Fibroblast of skin of scalp (primary cell): ENCODE measurements at places on chromosomes 11 and 22.

DNA sequence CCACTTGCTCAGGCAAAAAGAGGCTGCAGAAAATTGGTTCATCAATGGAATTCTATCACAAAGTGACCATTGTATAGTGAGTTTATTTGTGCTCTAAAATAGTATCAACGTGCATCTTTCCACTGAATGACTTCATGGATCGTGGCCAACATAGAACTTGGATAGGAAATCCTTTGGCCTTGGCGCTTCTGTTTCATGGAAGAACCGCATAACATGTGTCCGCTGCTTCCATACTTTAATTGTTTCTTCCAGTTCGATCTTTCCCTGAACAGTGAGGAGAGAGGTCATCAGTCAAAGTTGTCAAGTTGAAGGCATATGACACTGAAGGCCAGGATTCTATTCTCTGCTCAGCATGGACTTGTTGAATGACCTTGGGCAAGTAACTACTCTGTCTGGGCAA lies 4.5 kb downstream of the NDUFA6 start:
- no peak for DNase-seq

GRCh38 chr11:71282581-71283351 lies 30.4 kb upstream of the SHANK2 start:
- DNase-seq = no peak

DNA sequence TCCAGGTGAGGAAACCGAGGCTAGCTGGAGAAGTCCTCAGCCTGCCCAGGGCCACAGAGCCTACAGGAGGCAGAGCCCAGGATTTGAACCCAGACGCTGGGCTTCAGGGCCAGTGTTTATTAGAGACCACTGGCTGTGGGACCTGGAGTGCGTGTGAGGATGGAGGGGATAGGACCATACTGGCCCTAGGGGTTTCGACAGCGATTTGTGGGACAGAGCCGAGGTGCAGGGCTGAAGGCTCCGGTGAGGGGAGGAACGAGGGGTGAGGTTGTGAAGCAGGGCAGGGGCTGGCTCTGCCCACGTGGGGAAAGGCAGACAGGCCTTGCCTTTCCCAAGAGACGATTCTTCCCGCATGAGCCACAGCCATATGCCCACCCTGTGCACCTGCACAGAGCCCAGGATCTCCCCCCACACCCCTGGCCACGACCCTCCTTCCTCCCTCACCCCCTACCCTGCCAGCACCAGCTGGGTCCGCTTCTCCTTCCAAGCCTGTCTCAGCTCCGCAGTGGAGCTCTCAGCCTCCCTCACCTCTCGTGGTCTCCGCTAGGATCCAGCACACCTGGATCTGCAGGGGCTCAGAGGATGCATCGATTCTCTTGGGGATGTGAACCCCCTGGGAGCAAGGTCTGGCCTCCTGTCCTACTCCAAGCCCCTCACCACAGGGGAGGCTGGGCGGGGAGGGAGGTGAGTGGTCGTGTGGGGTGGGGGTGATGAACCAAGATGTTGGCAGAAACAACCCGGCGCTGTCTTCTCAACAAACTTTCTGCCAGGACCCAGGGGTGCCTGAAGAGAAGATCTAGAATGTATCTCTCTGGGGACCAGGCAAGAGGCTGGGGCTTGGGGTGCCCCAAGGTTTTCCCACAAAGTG lies 58.4 kb downstream of the RTL6 start:
- no peak for DNase-seq

DNA sequence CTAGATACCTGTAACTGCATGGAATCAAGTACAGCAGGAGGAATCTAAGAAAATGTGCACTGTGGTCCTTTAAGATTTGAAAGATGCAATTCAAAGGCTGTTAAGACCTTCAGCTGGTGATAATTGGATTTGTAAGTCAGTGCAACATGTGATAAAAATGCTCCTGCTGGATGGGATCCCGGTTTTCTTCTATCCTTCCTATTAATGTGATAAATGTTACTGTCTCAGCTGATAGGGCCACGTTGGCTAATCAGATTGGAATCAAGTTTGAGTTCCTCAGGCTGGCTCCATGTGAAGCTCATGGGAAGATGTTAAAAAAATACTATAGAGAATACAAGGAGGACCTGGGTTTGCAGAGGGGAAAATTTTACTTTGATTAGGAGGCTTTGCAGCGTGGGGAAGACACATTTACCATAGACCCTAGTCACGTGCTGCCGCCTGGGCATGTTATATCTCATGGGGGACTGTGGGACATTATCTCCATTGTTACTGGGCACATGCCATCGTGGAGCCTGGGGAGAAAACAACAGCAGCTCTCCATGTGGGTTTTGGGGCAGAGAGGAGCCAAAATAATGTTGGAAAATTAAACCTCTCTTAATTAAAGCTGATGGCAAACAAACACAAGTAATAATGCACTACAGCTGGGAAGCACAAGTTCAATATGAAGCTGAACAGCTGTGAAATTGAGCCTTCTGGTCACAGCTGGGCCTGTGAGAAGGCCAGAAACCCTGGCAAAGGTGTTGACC lies 652.5 kb downstream of the NTM start:
- DNase-seq = peak; percentile 69

DNA sequence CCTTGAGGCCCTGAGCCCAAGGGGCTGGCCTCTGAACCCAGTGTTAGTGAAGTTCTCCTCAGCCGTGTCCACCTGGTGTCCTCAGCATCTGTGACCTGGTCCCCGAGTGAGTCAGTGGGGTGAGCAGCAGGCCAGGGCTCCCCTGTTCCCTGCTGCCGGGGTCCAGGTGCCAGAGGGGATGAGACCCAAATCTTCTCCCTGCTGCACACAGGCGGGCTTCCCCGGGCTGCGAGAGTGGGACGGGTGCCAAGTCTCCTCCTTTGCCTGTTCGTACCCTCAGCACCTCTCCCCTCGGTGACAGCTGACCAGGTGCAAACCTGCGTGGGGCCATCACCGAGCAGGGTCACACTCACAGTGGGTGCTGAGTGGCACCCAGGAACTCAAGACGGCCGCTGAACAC lies 514.5 kb downstream of the TBC1D22A start:
- no peak for DNase-seq

DNA sequence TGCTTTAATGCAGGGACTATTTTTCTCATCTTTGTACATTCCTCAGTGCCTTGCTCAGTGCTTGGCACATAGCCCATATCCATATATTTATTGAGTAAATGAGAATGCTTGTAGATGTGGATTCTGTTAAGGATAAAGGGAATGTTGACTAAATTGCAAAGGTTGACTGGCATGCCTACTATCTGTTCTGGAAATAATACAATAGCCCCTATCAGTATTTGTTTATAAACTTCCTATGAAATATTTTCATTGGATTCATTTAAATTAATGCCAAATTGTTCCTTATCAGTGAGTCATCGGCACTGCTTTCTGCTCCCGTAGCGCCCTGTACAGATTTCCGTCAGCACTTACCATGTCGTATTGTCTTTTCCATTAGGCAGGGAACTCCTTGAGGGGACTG lies 8.0 kb downstream of the RNF121 start:
- peak; percentile 46 for DNase-seq

DNA sequence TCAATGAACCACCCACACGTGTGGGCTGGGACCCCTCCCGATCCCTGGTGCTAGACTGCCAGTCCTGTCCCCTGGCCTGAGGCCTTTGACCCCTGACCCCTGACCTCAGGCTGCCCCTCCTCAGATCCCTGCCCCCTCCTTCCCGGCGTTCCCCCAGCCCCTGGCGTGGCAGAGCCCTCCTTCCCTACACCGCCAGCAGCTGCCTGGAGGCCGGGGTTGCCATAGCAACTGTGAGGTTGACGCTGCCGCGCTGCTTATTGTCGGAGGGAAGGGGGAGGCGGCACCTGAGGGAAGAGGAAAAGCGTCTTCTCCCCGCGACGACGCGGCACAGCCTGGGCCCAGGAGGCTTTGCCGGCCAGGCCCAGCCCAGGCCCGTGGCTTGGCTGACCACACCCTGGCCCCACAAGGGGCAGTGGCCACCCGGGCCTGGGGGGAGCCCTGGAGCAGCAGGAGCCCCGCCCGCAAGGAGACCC lies 32.6 kb downstream of the SHANK3 start:
- DNase-seq = peak; percentile 50

- DNase-seq = peak; percentile 44
Observed at GRCh38 chr11:2096919-2097301, 42.3 kb downstream of the IGF2 start.

DNA sequence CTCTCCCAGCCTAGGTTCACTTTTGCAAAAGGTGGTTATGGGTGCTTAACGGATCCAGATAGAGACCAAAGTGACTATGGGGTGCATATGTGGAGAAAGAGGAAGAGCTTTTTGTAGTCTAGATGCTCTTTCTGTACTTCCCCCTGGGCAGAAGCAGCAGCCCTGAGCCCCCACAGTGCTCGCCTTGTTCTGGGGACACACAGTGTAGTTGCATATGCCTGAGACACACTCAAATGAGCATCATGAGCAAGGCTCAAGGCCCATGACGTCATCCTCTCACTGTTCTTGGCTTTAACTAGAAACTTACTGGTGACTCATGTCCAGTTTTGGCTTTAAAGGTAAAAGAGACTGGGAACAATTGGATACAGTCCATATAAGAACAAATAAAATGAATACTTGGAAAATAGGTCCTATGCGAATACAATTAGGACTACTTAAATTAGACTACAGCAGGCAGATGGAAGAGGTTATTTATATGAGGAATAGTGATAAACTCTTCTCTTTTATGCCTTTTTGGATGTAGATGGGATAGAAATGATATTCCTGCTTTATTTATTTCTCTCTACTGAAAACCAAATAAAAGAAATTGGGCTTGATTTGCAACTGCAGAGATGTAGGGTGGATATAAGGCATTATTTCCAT lies 20.1 kb upstream of the PEX26 start:
- peak; percentile 93 for DNase-seq
